Stimulated activated memory B cell treated with anti-CD40 and anti-IgM and Interleukin-4, amounts not matched to agents 10 μg/mL and 1 μg/mL and 100 μg/mL, for 72 hours (primary cell): ENCODE measurements at places on chromosomes 2 and 18.

DNA sequence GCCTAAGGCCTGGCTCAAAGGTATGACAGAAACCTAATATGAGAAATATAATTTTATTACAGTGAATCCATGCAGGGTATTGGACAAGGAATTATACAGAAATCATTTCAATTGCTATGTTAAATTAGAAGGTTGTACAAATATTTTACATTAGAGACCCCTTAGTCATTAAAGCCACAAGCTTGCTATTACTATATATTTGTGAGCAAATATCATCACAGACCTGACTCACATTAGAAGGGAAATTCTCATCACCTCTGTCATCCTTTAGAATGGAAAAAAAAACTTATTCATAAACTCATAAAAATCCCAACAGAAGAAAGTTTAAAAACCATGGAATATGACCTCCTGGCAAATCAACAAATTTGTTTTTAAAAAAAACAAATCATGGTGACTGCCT is 277.9 kb downstream of the DCC start:
- no peak for ATAC-seq

- no peak for ATAC-seq
Measured at GRCh38 chr18:40907842-40908241, 1047.2 kb upstream of the PIK3C3 start.

DNA sequence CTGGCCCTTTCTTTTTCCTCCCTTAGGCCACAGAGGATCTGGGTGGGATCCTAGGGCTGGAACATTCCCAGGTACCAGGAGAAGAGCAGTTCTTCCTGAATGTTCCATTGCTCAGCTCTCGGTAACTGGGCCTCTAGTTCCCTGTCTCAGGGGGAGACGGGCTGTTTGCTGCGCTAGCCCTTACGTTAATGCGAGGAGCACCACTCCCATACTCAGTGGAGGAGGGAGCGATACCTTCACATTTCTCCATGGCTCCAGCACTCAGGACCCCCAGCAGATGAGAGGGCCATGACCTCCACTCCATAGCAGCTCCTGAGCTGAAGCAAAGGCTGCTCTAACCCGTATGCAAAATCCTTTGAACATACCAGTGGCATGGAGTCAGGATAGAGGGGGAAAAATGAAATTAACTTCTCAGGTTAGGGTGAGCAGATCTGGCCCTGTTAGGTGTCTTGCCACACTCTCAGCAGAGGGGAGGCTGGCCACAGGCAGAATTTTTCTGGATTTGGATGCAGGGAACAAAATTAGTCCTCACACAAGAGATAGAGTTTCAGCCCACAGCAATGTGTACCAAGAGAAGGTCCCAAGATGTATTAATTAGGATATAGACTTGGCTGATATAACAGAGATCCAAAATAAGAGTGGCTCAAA is 206.7 kb downstream of the ZFP36L2 start:
- ATAC-seq: no peak

DNA sequence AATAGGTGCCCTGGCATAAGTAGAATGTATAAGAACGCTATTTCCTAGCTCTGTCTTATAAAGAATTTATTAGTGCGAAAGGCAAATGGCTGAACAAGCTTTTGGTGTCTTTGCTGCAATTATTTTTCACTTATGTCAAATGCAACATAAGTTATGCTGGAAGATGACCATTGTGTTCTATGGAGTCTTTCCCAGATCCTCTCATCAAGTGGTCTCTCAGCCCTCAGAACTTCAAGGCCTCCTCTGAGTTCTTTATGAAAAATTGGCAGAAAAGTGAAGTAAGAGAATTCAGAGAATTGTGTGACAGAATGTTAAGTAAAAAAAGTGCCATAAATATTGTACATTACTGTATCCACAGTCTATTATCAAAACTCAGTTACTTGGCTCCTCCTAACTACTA is 75.2 kb downstream of the RIT2 start:
- ATAC-seq: no peak

GRCh38 chr18:78296166-78296565 is 683.5 kb upstream of the SALL3 start:
- no peak for ATAC-seq

GRCh38 chr2:219570924-219571310 is 422 bp downstream of the OBSL1 start:
- no peak for ATAC-seq

DNA sequence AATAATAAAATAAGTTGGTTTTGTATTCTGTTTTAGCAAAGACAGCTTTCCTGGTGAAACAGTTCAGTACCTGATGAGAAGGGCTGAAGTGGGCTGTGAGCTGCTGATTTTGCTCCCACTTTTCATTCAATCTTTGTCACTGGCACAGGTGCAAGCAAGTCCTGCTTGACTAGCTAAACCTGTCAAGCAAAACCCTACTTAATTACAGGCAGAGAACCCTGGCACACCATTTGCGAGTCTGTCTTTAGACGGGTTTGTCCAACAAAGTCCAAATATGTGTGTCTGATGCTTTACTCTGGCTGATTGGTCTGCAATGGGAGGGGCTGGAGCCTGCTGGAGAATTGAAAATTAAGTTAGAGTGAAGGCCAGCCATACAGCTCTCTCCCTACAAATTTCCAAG is 267.2 kb downstream of the EPHA4 start:
- ATAC-seq: no peak

- no peak for ATAC-seq
Measured at GRCh38 chr2:152396051-152396511, 61.1 kb downstream of the FMNL2 start.

DNA sequence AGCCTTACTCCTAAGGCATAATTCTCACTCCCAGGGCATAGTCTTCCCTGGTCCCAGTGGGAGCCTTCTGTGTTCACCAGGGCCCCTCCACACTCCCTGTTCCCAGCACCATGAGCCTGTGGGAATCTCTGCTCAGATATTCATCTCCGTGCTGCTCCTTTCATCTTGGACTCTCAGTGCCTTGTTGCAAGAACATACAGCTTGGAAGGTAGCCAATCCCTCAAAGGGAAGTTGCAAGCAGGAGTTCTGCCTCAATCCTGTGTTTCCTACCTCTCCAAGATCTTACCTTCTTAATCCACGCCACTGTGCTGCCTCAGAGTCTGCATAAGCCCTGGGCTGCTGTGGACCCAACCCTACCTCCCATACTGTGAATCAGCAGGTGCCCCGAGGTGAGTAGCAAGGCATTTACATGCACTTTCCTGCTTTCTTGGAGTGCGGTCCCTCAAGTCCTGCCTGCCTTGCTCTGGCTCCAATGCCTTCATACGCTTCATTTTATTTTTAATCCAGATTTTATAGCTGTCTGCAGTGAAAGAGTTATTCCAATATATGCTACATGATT is 413.8 kb upstream of the RAB6C start:
- no peak for ATAC-seq
